ENCODE measurements at places on chromosomes 6 and 20.
A peak's percentile ranks its signal among the peaks of the same experiment; 100 is the strongest.

DNA sequence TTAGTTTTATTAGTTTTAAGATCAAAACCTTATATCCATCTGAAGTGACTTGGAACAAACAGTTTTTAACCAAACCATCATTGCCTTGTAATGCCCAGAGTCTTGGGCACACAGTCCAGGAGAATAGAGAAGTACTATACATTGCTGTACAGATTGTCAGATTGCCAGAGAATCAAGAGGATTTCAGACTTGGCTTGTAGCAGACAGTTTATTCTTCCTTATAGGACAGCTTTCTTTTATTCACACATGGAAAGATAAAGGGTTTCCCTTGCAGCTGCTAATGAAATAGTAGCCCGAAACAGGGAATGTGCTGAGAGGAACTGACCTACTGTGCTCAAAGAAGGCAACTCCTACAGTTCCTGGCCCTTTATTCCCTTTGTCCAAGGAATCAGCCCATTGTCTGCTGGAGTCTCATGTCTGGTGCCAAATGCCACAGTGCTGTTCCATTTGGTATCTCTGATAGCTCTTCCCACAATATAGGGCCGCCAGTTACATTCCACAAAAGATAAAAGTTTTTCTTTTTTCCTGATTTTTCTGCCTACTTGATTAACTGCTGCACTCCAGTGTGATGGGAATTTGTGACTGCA lies 30.6 kb downstream of the DCBLD1 start:
- DNase-seq: no peak

DNA sequence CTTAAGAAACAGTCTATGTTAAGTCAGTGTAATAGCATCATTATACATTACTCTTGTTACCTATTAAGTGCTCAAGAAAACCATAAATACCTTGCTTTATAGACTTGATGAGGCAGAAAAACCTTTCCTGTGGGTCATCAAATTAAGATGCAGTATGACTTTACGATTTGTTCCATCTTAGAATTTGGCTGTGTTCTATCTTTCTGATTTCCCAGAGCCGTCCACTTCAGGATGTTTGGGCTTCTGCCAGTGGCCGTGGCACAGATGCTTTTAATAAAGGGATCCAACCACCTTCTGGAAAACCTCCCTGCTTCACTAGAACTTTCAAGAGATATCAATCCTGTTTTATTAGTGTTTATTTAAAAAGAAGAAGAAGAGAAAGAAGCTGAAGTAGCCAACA lies 71.2 kb downstream of the PDE7B start:
- peak; percentile 11 for DNase-seq

- peak; percentile 83 for DNase-seq
Measured at GRCh38 chr20:63626424-63627128, at the start of gene GMEB2. TSS of gene GMEB2 (minus strand) at chr20:63627101. CDS start at chr20:63619397, 7,704 bp downstream.

GRCh38 chr6:116726947-116727346 lies 38.6 kb downstream of the FAM162B start:
- DNase-seq: no peak

DNA sequence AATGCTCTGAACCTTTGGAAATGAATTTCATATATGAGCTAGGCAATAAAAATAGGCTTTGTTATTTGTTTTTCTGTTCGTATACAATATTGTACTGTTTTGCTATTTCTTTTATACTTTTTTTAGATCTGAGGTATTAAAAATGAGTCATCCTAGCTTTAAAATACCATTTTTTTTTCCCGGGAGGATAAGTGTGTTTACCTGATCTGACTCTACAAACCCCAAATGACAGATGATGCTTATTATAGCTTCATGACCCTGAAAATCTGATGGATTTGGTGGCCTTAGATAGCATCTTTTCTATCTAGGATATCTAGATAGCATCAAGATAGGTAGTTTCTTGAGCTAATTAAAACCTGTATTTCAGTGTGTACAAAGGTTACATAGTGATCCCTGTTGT lies 206.4 kb downstream of the DTNBP1 start:
- no peak for DNase-seq

- peak; percentile 66 for DNase-seq
Measured at GRCh38 chr6:73131706-73132105, 93.6 kb downstream of the KHDC1L start.

- DNase-seq: no peak
Measured at GRCh38 chr6:126113261-126113660, 126.9 kb downstream of the TRMT11 start.

- no peak for DNase-seq
Measured at GRCh38 chr6:41519305-41519744, 26.9 kb upstream of the FOXP4 start.

GRCh38 chr6:89589297-89590025 lies 49.1 kb downstream of the LYRM2 start:
- no peak for DNase-seq

- DNase-seq: no peak
Measured at GRCh38 chr20:64042054-64042781, 6.2 kb downstream of the C20orf204 start.

GRCh38 chr6:33841070-33841469 lies 37.3 kb upstream of the MLN start:
- DNase-seq: no peak

DNA sequence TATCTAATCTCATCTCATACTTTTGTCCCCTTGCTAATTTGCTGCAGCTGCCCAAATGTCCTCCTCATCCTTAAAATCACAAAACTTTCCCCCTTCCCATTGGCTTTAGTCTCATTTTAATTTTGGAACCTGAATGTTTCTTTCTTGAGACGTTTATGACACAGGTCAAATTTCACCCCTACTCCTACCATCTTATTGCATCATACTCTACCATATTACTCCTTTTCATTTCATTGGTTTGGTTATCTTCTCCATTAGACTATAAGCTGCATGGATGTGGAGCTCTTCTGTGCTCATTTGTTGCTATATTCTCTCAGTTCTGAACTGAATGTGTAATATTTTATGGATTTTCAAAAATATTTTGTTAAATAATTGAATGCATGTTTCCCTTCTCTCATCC lies 688.6 kb downstream of the CBLN4 start:
- DNase-seq: no peak

GRCh38 chr6:161134550-161135298 lies 139.1 kb downstream of the AGPAT4 start:
- no peak for DNase-seq

- DNase-seq: no peak
Measured at GRCh38 chr6:154167126-154167525, 128.1 kb downstream of the OPRM1 start.

GRCh38 chr6:25350573-25350972 lies 71.4 kb downstream of the CARMIL1 start:
- DNase-seq: no peak

DNA sequence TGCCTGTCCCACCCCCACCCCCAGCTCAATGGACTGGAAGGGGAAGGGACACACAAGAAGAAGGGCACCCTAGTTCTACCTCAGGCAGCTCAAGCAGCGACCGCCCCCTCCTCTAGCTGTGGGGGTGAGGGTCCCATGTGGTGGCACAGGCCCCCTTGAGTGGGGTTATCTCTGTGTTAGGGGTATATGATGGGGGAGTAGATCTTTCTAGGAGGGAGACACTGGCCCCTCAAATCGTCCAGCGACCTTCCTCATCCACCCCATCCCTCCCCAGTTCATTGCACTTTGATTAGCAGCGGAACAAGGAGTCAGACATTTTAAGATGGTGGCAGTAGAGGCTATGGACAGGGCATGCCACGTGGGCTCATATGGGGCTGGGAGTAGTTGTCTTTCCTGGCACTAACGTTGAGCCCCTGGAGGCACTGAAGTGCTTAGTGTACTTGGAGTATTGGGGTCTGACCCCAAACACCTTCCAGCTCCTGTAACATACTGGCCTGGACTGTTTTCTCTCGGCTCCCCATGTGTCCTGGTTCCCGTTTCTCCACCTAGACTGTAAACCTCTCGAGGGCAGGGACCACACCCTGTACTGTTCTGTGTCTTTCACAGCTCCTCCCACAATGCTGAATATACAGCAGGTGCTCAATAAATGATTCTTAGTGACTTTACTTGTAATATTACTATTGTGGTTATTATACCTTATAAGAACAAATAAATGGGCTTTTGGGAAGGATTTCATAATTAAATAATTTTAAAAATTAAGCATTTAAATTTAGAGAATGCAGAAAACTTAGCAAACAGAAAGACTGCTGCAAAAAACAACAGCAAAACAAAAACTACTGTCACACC lies 8.4 kb downstream of the CDKN1A start:
- no peak for DNase-seq

DNA sequence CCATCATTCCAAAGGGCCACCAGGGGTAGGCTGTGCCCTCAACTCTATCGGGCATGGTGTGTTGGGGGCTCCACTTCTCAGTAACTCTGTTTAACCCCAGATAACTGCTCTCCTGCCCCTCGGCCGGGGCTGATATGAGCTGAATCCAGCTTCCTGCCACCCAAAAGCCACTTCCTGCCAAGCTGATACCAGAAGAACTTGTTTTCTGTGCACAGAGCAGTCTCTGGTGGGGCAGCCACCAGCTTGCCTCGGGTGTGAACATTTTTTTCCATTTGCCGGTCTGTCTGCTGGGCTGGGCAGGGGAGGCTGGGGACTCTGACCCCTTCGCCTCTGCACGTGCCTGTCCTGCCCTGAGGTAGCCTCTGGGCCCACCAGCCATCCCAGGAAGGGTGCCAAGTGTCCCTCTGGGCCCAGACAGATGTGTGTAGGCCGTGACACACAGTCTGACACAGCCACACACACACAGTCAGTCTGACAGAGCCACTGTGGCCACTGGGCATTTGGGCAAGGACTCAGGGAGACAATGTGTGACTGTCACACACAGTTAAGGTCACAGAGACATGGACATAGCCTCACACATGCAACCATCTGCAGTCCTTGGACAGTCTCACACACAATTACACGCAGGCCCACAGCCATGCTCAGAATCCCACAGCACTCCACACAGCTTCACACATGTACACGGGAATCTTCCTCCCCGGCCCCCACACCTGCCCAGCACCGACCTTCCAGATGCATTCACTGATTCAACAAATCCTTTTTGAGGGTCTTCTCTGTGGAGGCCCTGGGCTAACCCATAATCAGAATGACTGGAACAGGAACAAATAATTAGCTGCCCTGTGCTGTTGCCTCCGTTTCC lies 45.1 kb downstream of the NOL4L start:
- DNase-seq: no peak

GRCh38 chr6:128039543-128039942 lies 138.7 kb upstream of the THEMIS start:
- no peak for DNase-seq

- DNase-seq: no peak
Measured at GRCh38 chr20:60066438-60066823, 108.2 kb downstream of the CDH26 start.

DNA sequence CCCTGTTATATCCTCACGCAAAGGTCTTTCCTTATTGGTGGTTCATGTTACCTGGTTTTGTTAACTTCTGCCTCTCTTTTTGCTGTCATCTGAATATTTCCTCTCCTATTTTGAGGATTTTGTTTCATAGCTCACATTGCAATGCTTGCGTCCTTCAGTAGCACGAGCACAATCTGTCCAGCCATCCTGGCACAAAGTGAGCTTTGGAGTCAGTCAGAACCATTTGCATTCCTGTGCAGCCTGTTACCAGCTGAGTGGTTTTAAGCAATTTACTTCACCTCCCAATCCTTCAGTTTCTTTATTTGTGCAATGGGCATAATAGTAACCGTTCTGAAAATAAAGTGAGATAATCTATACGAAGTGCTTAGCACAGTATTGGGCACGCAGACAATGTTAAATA lies 42.7 kb downstream of the AKAP7 start:
- DNase-seq: no peak

GRCh38 chr20:25284131-25284601 lies 36.3 kb downstream of the PYGB start:
- no peak for DNase-seq

GRCh38 chr6:147057188-147057587 lies 147.0 kb upstream of the STXBP5 start:
- DNase-seq: no peak

- no peak for DNase-seq
Measured at GRCh38 chr20:18133962-18134361, 3.7 kb upstream of the KAT14 start.

- no peak for DNase-seq
Measured at GRCh38 chr6:79627422-79627821, 3.7 kb upstream of the SH3BGRL2 start.

Measured in ELR (cell line).